Stimulated activated memory B cell treated with anti-CD40 and anti-IgM and Interleukin-4, amounts not matched to agents 10 μg/mL and 1 μg/mL and 100 μg/mL, for 72 hours (primary cell): ENCODE measurements at places on chromosomes 12 and 14.

GRCh38 chr12:49413796-49414195 is 46.5 kb downstream of the SPATS2 start:
- no peak for ATAC-seq

- ATAC-seq, result no peak
These were observed 26.4 kb upstream of the ZFP36L1 start for GRCh38 chr14:68819260-68819691.

DNA sequence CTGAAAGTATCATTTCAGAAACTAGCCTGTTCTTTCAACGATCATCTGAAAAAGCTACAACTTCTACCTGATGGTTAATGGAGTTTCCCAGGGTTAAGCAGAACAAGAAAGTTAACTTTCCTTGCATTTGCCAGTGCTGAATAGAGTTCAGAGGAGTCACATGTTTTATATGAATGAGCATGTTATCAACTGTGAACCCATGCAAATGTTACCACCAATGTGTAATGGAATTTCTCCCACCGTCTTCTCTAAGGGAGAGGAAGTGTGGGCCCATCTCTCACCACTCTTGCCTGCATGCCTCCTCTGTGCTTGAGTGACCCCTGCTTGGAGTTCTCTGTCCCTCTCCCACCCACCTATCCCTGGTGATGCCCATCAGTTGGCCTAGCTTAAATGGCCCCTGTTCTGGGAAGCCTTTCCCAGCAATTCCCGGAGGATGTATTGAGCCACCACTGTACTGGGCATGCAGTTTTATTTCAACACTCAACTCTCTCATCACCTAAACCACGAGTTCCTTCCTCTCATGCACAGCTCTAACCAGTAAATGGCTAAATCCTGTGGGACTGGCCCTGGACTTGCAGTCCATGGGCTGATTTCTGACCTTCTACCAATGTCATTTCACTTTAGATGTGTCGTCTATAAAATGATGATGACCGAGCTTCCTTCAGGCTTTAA is 159.8 kb downstream of the RPAP3 start:
- peak; percentile 50 for ATAC-seq

DNA sequence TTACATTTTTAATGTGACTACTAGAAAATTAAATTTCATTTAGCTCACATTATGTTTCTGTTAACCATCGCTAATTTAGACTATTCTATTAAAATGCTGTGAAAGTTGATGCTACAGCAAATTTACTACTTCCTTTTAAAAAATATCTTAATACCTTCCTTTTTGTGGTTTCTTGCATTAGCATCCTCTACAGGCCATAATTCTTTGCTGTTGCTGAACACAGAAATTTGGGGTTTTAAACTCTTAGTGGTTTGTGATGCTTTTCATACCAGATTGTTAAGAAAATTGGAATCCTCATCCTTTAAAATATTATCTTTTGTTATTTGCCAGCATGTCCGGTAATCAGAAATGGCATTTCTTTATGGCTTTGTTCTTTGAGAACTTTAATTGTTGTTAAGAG is 18.1 kb downstream of the WNK1 start:
- ATAC-seq, result no peak
